ENCODE measurements at places on chromosomes 1 and 21. TPM values are rescaled to one million over a fixed set of nuclear protein-coding genes. Genes with fewer than 3 reads are reported as not detected.

DNA sequence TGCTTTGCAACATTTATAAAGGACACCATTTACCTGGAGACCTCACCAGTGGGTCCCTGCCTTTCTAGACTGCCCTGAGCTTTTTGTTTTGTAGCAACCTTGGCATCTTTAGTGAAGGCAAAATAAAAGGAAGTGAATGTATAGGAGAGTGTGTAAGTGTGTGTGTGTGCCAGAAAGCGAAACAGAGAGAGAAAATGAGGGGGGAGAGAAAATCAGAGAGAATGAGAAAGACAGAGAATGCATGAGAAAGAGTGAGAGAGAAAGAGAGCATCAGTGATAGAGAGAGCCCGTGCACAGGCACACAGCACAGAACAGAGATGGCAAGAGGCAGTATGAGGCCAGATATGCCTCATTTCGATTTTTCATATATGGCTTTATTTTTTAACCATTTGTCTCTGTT, 57.5 kb downstream of the HSD3B1 start:
- DNase-seq: no peak
- no peak overlapping the region for H3K27ac ChIP-seq
- H3K4me1 ChIP-seq: peaks cover 33% of the 10 kb centered on the region
- H3K4me3 ChIP-seq: no peak overlapping the region

GRCh38 chr1:21099034-21099868, 77.4 kb downstream of the EIF4G3 start:
- no peak overlapping the region for H3K4me3 ChIP-seq
- no peaks in the 10 kb centered on the region for H3K27me3 ChIP-seq
- no peaks in the 10 kb centered on the region for H3K36me3 ChIP-seq
- H3K4me1 ChIP-seq: no peaks in the 10 kb centered on the region

GRCh38 chr1:235791532-235792060, 75.1 kb downstream of the LYST start:
- H3K4me3 ChIP-seq: no peak overlapping the region
- no peak overlapping the region for H3K27ac ChIP-seq
- DNase-seq: no peak
- H3K36me3 ChIP-seq: peaks cover 7% of the 10 kb centered on the region

TTC24 gene
- total RNA-seq: not detected

- no peaks in the 10 kb centered on the region for H3K27me3 ChIP-seq
- DNase-seq: no peak
- no peak overlapping the region for H3K4me3 ChIP-seq
- no peak overlapping the region for H3K27ac ChIP-seq
- H3K4me1 ChIP-seq: no peaks in the 10 kb centered on the region
Measured at GRCh38 chr1:99327357-99327756, 63.1 kb downstream of the PLPPR4 start.

DNA sequence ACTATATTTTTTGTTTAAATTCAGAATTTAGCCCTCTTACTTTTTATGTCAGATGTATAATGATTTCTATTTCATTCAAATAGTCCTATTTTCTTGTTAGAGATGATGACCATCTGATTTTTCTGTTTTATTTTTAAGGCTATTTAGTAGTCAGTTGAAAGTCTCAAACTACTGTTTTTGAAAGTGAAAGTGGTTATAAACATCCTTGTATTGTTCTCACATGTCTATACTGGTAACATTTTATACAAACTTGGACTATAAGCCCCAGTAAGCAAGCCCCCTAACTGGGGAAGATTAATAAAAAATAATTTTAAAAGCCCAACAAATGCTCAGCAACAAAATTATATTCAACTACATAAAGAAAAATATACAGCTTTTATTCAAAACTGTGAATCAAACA, 271.3 kb upstream of the RGS18 start:
- H3K27me3 ChIP-seq: no peaks in the 10 kb centered on the region
- no peaks in the 10 kb centered on the region for H3K36me3 ChIP-seq
- H3K4me1 ChIP-seq: no peaks in the 10 kb centered on the region

DNA sequence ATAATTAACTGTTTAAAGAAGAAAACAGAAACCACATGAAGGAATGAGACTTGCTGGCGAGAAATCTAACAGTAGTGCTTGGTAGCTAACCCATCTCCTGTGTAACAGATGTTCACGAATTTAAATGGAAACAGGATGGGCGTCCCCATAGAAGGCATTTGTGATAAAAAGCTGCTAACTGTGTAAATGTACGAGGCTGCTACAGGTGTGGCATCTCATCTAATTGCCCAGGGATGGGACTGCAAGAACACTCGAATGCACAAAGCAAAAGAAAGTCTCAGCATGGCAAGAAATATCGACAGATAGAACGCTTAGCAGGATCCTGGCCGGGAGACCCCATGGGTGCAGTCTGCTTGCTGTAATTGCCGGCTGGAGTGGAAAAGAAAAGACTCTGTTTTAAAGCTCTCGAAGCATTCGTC, 112.7 kb downstream of the RUNX1 start:
- H3K4me3 ChIP-seq: no peak overlapping the region
- no peaks in the 10 kb centered on the region for H3K4me1 ChIP-seq
- DNase-seq: no peak
- no peaks in the 10 kb centered on the region for H3K27me3 ChIP-seq

GPR25 gene
- 0.49 TPM for total RNA-seq

ZP4 gene
- not detected for total RNA-seq

DNA sequence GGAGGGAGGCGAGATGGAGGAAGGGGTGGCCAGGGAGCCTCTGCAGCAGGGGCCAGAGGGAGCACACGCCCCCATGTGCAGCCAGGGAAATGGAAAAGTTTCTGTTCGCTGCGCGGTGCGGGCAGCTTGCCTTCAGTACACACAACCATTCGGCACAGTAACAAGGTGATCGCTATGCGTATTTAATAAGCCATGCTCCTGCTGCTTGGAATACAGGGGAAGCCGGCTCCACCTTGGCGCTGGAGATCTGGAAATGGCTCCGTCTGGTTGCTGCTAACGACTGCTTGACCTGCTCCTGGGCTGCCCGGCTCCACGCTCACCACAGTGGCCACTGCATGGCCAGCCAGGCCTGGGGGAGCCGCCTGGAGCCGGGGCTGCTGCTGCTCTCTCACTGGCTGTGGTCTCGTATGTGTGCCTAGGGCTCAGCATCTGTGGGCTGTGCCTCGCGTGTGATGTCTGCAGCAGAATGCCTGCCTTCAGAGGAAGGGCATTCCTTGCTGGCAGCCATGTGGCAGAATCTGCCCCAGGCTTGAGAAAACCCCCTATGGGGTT, 86.4 kb upstream of the ACTL8 start:
- no peak for DNase-seq
- H3K27ac ChIP-seq: no peak overlapping the region
- no peaks in the 10 kb centered on the region for H3K27me3 ChIP-seq
- no peaks in the 10 kb centered on the region for H3K4me1 ChIP-seq

CFAP45 gene
- 13.6 TPM for total RNA-seq

All from lung (tissue), 17 donors.